ENCODE measurements at places on chromosomes 5 and 9.
A peak's percentile ranks its signal among the peaks of the same experiment; 100 is the strongest.

- DNase-seq, result no peak
These were observed 804.6 kb upstream of the COX7C start for GRCh38 chr5:85813146-85813545.

DNA sequence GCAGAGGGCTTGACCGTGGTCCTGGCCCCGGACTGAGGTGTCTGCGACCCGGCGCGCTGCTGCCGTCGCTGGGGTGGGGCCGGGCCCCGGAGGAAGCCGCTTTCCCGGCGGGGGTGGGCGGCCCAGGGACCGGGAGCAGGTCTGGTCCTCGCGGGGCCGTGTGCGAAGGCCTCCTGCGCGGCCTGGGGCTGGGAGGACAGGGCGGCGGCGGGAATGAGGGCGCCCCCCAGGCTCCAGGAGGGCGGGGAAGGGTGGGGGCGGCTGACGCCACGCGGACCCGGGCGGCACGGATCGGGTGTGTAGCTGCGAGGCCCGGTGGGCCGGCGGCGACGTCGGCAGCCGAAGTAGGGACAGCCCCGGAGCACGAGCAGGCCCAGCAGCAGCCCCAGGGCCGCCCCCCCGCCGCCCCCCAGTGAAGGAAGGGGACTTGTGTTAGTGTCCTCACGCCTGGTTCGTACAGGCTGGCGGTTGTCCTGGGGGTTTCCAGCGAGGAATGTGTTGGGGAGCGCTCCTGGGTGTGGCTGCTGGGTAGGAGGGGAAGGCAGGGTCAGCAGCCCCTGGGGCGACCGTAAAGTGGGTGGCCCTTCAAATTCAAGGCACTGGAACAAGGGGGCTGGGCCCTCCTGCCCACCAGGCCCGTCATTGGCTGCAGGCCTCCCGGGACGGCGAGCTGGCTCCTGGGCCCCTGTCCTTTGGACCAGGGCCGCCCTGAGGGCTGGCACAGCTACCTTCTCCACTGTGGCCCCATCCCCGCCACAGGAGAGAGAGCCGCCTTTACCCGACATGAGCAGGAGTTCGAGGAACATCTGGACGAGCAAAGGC, 597 bp upstream of the TMEM250 start:
- DNase-seq, result no peak

DNA sequence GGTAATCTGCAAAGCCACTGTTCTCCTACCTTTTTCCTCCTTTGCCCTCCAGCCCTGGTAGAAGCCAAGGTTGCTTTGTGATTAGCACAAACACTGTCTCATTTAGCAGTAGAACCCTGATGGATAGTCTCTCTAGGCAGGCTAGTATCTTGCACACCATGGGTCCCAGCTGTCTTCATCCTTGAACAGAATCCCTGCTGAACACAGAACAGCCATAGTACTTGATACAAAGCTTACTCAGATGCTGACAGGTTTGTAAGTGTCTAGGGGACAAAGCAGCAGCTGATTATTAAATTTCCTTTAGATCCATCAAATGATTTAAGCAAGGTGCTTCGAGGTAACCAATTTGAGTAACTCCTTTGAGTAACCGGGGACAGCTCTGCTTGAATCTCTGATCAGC, 163.7 kb upstream of the PPP1R2B start:
- no peak for DNase-seq

DNA sequence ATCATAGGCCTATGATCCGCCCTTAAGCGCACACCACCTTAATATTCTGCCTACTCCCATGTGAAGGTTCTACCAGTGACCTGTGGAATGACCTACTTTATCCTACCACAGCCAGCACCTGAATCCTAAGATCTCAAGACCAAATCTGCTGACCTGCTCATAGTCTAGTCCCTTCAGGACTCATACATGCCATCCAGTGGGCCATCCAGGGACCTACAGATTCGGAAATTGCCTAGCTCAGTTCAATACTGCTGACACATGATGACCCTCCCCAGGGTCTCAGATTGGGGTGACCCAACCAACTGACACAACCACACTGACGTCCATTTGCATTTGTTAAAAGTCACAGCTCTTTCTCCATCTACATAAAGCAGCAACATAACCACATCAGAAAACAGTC, 443.8 kb upstream of the ST8SIA4 start:
- DNase-seq, result no peak

DNA sequence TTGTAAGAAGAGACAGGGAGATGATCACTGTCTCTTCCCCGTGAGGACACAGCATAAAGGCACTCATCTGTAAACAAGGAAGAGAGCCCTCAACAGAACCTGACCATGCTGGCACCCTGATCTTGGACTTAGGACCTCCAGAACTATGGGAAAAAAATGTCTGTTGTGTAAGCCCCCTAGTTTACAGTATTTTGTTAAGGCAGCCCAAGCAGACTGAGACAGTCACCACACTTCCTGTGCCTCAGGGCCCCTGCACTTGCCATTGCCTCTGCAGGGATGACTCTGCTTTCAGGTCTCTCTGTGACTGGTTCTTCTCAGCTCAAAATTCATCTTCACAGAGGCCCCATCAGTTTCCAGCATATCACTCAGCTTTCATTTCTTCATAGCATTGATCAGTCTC, 372.1 kb downstream of the TLE1 start:
- no peak for DNase-seq

DNA sequence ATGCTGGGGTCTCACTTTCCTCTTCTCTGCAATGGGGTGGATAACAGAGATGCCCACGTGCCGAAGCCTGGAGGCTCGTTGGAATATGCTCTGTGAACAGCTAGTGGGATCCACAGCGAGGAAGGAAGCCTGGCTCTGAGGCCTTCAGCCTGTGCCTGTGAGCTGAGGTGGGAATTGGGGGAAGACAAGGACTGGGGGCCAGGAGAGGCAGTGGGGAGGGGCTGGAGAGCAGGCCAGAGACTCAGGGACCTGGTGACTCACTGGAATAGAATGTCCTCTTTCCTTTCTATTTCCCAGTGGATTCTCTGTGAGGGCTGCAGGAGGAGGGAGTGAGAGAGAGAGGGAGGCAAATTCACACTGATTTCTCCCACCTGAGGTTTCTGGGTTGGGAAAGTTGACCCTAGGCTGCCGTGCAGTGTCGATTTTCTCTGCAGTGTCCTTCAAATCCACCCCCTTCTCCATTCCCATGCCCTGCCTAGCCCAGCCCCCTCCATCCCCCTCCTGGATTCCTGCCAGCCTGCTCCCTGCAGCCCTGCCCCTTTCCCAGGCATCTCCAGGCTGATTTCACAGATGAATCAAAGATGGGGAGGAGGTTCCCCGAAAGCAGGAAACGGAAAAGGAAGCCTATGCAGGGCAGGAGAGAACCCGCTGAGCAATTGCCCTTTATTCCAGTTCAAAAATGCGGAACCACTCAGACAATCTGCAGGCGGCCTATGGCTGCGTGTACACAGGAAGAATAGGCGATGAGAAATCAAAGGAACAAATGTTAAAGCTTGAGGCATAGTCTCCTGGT, 1.4 kb upstream of the SPAAR start:
- no peak for DNase-seq

DNA sequence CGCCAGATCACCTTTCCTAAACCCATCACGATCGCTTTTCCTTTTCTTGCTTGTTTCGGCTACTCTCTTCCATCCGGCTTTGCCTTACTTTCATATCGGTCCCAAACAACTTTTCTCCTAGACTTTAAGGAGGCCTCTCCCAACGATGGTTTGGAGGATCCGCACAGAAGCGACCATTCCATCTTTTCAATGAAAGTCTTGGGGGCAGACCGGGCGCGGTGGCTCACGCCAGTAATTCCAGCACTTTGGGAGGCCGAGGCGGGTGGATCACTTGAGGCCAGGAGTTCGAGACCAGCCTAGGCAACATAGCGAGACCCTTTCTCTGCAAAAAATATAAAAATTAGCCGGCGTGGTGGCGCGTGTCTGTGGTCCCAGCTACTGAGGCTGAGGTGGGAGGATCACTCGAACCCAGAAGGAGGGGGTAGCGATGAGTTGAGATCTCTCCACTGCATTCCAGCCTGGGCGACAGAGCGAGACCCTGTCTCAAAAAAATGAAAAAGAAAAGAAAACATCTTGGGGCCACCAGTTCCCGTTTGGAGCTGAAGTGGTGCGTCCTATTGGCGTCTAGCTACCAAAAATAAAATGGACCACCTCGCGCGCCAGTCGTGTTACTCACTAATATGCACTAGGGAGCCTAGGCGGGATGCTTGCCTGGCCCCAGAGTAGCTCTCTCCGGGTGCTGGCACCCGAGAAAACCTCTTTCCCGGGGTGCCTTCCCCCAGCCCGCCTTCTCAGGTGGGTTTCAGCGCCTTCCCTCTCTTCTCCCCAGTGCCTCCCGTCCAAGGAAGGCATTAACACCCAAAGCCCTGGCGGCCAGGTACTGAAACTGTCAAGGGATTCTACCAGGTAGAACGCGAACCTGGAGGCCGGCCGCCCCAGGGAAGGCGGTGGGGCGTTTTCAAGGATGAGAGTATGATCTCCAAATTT, 800 bp upstream of the AP3B1 start:
- DNase-seq, result peak; percentile 50

GRCh38 chr5:62886603-62887315, 308.1 kb downstream of the LRRC70 start:
- no peak for DNase-seq

GRCh38 chr5:61076626-61077025, 85.6 kb downstream of the SMIM15 start:
- no peak for DNase-seq

- no peak for DNase-seq
These were observed 22.3 kb downstream of the ATPSCKMT start for GRCh38 chr5:10227379-10227778.

DNA sequence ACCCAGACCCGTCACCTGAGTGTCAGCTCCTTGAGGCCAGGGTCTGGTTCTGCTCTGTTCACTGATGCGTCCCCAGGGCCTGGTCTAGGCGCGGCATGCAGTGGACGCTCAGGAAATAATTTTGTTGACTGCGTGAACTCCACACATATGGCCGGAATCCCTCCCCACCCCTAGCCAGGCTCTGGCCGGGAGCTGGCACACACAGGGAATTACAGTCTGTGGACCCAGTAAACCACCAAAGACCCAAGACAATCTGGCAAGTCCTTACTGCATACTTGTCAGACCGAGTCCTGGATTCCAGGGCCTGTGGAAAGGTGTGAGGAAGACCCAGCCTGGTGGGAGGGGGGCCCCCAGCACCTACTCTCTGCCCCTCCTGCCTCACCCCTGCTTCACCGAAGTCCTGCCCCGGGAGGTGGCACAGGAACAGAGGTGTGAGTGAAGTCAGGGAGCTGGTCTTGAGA, 113.0 kb upstream of the IER5L start:
- DNase-seq, result no peak

GRCh38 chr5:143386725-143387124, 16.8 kb downstream of the NR3C1 start:
- no peak for DNase-seq

- DNase-seq, result no peak
These were observed 217.4 kb downstream of the SLIT3 start for GRCh38 chr5:169083394-169084018.

DNA sequence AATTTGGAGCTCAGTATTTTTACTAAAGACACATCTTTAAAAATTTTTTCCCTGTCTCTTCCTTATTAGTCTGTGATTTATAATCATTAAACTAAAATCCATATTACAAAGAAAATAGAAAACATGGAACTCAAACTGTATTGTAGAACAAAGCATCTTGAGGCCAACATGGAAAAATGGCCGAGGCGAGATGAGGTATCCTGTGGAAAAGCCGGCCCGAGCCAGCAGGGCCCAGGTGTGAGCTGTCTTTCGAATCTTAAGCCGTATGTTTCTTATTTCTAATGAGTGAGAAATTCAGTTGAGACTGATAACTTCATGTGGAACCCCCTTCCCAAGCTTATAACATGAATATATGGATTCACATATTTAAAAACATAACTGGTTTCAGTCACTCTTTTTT, 170.4 kb upstream of the OTULINL start:
- no peak for DNase-seq

GRCh38 chr9:8278048-8278447, 478.5 kb upstream of the DMAC1 start:
- DNase-seq, result no peak

GRCh38 chr5:21452449-21452848, 1400.7 kb downstream of the CDH12 start:
- no peak for DNase-seq

GRCh38 chr5:61168951-61169350, 6.7 kb upstream of the SMIM15 start:
- no peak for DNase-seq

DNA sequence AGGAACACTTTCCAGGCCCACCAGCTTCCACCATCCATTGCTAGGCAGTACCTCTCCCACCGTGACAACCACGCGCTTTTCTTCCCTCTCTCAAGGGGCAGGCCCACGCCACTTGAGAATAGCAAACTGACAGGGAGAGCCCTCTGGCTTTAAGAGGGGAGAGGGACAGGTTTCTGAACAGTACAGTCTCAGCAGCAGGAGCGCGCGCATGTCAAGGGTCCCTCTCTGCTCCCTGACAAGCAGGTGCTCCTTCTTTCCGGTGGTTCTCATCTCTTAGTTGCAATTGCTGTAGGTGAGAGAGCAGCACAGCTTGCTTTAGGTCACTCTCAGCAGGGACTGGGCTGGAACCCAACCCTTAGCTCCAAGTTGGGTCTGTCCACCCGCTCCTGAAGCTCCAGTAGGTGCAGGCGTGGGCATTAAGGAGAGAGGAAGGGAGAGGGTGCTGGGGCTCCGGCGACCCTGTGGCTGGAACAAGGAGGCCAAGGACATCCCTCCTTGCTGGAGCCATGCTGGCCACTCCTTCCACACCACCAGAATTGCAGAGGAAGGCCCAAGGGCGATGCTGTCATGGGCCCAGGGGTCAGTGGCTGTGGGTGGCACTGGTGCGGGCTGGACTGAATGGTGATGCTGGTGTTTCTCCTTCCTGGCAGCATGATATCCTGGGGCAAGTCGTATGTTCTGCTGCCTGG, 9.0 kb upstream of the PHF2 start:
- no peak for DNase-seq

DNA sequence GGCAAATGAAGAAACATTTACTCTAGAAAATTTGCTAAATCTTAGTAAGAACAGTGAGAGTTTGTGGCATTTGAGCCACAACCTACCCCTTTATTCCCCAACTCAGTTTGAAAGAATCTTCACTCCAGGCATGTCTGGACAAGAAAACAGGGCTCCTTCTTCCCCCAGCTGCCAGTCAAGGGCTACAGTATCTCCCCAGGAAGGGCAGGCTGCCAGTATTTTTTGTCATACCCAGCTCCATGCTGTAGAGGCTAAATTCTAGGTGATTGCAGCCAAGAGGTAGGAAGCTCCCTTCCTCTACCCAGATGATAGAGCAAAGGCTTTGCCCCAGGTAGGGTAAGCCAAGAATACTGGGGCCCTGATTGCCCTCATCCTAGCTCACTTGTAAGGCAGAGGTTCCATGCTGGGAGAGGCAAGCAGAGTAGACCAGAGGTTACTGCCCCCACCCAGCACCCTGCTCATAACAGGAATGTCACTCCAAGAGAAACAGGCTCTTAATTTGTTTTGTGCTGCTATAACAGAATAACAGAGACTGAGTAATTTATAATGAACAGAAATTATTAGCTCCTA, 20.0 kb upstream of the GRPEL2 start:
- no peak for DNase-seq

GRCh38 chr9:132446887-132447286, 36.9 kb downstream of the CFAP77 start:
- DNase-seq, result no peak

GRCh38 chr9:34332076-34332964, 3.0 kb downstream of the NUDT2 start:
- peak; percentile 27 for DNase-seq

Data from activated CD4-positive, alpha-beta T cell treated with anti-CD3 and anti-CD28 coated beads, Interleukin-2, amount 10 ng/mL, durations not matched to agents 7 days and 5 days (primary cell).